ENCODE measurements at places on chromosomes 2 and 18.

DNA sequence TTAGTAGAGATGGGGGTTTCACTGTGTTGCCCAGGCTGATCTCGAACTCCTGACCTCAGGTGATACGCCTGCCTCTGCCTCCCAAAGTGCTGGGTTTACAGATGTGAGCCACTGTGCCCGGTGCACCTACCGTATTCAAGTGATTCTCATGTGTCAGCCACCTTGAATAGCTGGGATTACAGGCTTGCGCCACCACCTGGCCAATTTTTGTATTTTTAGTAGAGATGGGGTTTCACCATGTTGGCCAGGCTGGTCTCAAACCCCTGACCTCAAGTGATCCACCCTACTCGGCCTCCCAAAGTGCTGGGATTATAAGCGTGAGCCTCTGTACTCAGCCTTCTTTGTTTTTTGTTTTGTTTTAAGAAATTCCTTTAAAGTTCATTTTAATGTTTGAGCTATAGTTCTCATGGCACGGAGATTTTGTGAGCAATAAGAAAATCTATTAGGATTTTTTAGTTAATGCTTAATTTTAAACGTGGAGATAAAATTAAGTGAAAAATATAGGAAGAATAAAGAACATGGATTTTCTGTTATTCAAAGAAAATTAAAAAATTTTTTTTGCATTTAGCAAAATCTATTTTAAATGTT lies 242.6 kb downstream of the PHLPP1 start:
- H3K27me3 ChIP-seq = no peaks in the 10 kb centered on the region
- no peak overlapping the region for H3K27ac ChIP-seq
- H3K36me3 ChIP-seq = peaks cover 9% of the 10 kb centered on the region
- DNase-seq = peak; percentile 51

GRCh38 chr2:149400997-149401396 lies 70.6 kb downstream of the LYPD6 start:
- DNase-seq = no peak
- no peak overlapping the region for H3K27ac ChIP-seq
- H3K4me1 ChIP-seq = no peaks in the 10 kb centered on the region
- H3K27me3 ChIP-seq = no peaks in the 10 kb centered on the region
- H3K36me3 ChIP-seq = peaks cover 4% of the 10 kb centered on the region

DNA sequence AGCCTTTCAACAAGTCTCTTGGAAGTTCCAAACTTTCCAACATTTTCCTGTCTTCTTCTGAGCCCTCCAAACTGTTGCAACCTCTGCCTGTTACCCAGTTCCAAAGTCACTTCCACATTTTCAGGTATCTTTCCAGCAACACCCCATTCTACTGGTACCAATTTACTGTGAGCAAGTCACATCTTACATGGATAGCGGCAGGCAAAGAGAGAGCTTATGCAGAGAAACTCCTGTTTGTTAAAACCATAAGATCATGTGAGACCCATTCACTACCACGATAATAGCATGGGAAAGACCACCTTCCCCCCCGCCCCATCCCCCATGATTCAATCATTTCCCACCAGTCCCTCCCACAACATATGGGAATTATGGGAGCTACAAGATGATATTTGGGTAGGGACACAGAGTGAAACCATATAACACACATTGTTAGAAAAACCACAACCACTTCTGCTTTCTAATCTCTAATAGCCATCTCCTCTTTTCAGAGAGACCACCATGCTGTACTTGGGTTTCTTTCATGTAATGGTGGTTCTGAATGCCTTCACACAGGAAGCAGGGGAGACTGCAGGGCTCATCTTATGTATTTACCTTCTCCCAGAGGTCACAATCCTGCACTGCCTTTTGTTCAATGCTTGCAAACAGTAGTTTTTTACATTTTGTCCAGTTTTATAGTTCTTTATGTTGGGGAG lies 46.0 kb upstream of the CALCRL start:
- no peak for DNase-seq
- no peaks in the 10 kb centered on the region for H3K4me1 ChIP-seq
- no peaks in the 10 kb centered on the region for H3K27me3 ChIP-seq
- no peak overlapping the region for H3K27ac ChIP-seq
- peaks cover 5% of the 10 kb centered on the region for H3K36me3 ChIP-seq

DNA sequence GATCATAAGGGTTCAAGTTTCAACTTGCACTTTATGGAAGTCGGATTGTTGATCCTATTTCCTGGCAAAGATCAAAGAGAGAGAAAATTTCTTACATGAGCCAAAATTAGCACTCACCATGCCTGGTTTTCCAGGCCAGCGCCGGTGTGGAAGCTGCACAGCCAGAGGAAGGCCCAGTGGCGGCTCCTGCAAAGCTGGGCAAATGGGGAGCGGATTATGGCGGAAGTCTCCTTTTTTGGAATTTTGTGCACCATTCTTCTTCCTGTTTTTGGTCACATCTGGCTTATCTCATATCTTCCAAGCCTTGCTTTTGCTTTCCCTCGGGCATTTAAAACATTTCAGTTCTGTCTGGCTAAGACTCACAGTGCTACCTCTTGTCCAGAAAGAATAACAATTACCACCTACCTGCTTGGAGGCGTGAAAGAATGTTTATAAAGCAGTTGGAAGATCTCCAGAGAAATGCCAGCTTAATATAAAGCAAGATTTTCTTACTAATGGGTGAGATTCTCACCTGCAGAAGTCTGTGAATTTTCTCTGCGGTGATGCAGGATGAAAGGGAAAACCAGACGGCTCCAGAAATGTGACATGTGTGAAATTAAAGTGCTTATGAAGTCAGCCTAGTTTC lies 94.3 kb downstream of the ASAP2 start:
- peak overlapping the region; percentile 73 for H3K27ac ChIP-seq
- peaks cover 2% of the 10 kb centered on the region for H3K36me3 ChIP-seq
- H3K27me3 ChIP-seq = no peaks in the 10 kb centered on the region
- peaks cover 22% of the 10 kb centered on the region for H3K4me1 ChIP-seq
- H3K4me3 ChIP-seq = no peak overlapping the region
- DNase-seq = peak; percentile 41

DNA sequence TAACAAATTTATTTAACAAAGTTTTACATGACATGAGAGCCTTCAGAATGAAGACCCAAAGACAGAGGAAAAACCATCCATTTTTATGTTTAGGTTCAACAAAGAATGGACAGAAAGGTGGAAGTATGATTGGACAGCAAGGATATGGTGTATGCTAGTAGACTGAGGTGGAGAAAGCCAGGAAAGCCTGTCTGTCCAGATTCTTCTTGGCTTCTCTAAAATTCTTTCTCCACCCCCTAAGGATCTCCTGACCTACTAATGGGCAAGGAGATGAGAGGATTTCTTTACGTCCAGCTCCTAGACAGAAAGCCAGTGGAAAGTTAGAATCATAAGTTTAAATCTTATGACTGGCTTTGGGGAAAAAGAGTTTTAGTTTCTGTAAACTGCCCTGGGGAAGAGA lies 3.0 kb downstream of the ATIC start:
- peak; percentile 86 for DNase-seq
- H3K4me3 ChIP-seq = no peak overlapping the region
- no peaks in the 10 kb centered on the region for H3K27me3 ChIP-seq
- H3K36me3 ChIP-seq = peaks cover 9% of the 10 kb centered on the region

DNA sequence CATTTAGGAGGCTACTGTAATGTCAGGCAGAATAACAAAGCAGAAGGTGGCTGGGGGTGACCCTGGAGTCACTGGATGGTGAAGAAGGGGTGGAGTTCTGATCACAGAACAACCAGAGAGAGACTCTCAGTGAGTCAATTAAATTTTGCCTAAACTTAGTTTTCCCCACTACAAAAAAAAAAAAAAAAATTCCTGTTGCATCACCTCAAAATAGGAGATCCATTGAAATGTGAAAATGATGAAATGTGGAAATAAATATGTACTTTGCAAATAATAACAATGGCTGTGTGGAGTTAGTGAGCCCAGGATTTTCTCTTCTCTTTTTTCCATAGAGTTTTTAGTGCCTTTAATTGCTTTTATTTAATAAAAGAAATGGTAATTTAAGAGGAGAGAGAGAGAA lies 165.5 kb downstream of the GFPT1 start:
- no peak overlapping the region for H3K27ac ChIP-seq
- H3K36me3 ChIP-seq = no peaks in the 10 kb centered on the region
- H3K4me1 ChIP-seq = peaks cover 2% of the 10 kb centered on the region
- H3K27me3 ChIP-seq = no peaks in the 10 kb centered on the region
- no peak for DNase-seq

DNA sequence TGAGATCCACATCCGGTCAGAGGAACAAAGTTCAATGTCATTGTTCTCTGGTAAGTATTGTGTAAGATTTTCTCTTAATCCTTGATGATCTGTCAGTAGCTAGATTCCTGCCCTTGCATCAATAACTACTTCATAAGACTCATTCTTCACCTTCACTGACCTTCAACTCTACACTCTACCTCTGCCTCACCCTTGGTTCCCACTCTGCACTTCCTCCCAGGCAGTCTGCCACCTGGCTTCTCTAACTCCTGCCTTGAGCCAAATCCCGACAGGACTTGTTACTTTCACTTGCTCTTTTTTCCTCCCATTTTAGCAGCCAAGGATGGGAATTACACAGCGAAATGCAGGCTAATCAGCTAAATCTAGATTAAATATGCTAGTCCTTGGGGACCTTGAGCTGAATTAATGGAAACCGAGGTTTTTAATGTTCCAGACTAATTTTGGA lies 190.7 kb downstream of the DLGAP1 start:
- H3K4me1 ChIP-seq = no peaks in the 10 kb centered on the region
- no peaks in the 10 kb centered on the region for H3K27me3 ChIP-seq
- no peak for DNase-seq
- no peaks in the 10 kb centered on the region for H3K36me3 ChIP-seq
- no peak overlapping the region for H3K27ac ChIP-seq
- no peak overlapping the region for H3K4me3 ChIP-seq

- H3K27me3 ChIP-seq = no peaks in the 10 kb centered on the region
- H3K27ac ChIP-seq = no peak overlapping the region
- H3K36me3 ChIP-seq = no peaks in the 10 kb centered on the region
- peak; percentile 43 for DNase-seq
- H3K4me3 ChIP-seq = no peak overlapping the region
Observed at GRCh38 chr2:110886826-110887573, 154.6 kb downstream of the ACOXL start.

GRCh38 chr18:39019989-39020388 lies 1454.4 kb upstream of the CELF4 start:
- DNase-seq = no peak
- no peaks in the 10 kb centered on the region for H3K4me1 ChIP-seq
- no peak overlapping the region for H3K4me3 ChIP-seq
- no peaks in the 10 kb centered on the region for H3K36me3 ChIP-seq
- H3K27me3 ChIP-seq = no peaks in the 10 kb centered on the region
- H3K27ac ChIP-seq = no peak overlapping the region

- H3K27ac ChIP-seq = no peak overlapping the region
- DNase-seq = no peak
Observed at GRCh38 chr18:46555724-46556123, 101.3 kb downstream of the LOXHD1 start.

GRCh38 chr18:22088996-22089640 lies 80.3 kb upstream of the GATA6 start:
- no peak for DNase-seq
- H3K27me3 ChIP-seq = no peaks in the 10 kb centered on the region
- no peak overlapping the region for H3K4me3 ChIP-seq

- H3K27me3 ChIP-seq = peaks cover 6% of the 10 kb centered on the region
- H3K27ac ChIP-seq = no peak overlapping the region
- H3K4me1 ChIP-seq = peaks cover 3% of the 10 kb centered on the region
- H3K4me3 ChIP-seq = peak overlapping the region; percentile 92
Observed at GRCh38 chr2:25672494-25673299, 680 bp downstream of the DTNB start.

GRCh38 chr2:177767768-177768167 lies 304.8 kb downstream of the PDE11A start:
- H3K4me3 ChIP-seq = no peak overlapping the region
- no peaks in the 10 kb centered on the region for H3K27me3 ChIP-seq
- no peak overlapping the region for H3K27ac ChIP-seq
- no peak for DNase-seq
- H3K4me1 ChIP-seq = no peaks in the 10 kb centered on the region
- H3K36me3 ChIP-seq = no peaks in the 10 kb centered on the region

DNA sequence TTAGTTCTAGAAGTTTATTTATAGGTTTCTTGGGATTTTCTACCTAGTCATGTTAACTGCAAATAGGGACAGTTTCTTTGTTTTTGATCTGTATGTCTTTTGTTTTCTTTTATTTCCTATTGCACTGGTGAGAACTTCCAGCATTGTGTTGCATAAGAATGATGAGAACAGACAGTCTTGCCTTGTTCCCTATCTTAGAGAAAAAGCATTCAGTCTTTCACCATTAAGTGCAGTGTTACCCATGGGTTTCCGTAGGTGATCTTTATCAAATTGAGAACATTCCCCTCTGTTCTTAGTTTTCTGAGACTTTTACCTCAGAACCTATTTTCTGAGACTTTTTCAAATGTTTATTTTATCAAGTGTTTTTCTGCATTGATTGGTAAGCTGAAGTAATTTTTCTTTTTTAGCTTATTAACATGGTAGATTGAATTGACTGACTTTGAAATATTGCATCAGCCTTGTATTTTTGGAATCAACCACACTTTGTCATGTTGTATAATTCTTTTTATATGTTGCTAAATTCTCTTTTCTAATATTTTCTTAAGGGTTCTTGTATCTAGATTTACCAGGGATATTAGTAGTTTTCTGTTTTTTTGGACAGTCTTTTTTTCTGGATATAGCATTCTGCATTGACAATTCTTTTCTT lies 17.2 kb downstream of the MFSD6 start:
- H3K27ac ChIP-seq = no peak overlapping the region
- H3K4me1 ChIP-seq = no peaks in the 10 kb centered on the region
- H3K4me3 ChIP-seq = no peak overlapping the region
- H3K27me3 ChIP-seq = no peaks in the 10 kb centered on the region

- H3K27me3 ChIP-seq = no peaks in the 10 kb centered on the region
- no peak overlapping the region for H3K4me3 ChIP-seq
- H3K4me1 ChIP-seq = no peaks in the 10 kb centered on the region
- no peaks in the 10 kb centered on the region for H3K36me3 ChIP-seq
- peak; percentile 88 for DNase-seq
- H3K27ac ChIP-seq = no peak overlapping the region
Observed at GRCh38 chr18:70659036-70659925, 370.4 kb downstream of the SOCS6 start.

- H3K27me3 ChIP-seq = no peaks in the 10 kb centered on the region
- H3K4me1 ChIP-seq = peaks cover 6% of the 10 kb centered on the region
- no peak overlapping the region for H3K27ac ChIP-seq
- H3K4me3 ChIP-seq = no peak overlapping the region
Observed at GRCh38 chr2:226664140-226664539, 135.5 kb downstream of the IRS1 start.

- peaks cover 3% of the 10 kb centered on the region for H3K4me1 ChIP-seq
- H3K4me3 ChIP-seq = no peak overlapping the region
- DNase-seq = no peak
- no peaks in the 10 kb centered on the region for H3K27me3 ChIP-seq
Observed at GRCh38 chr2:102238039-102238756, 51.4 kb downstream of the IL1RL2 start.

- no peaks in the 10 kb centered on the region for H3K36me3 ChIP-seq
- DNase-seq = no peak
- H3K27me3 ChIP-seq = no peaks in the 10 kb centered on the region
- no peak overlapping the region for H3K4me3 ChIP-seq
Observed at GRCh38 chr2:62611854-62612253, 93.7 kb upstream of the EHBP1 start.

- H3K4me1 ChIP-seq = no peaks in the 10 kb centered on the region
- H3K27ac ChIP-seq = no peak overlapping the region
- no peak overlapping the region for H3K4me3 ChIP-seq
- no peak for DNase-seq
- no peaks in the 10 kb centered on the region for H3K27me3 ChIP-seq
- no peaks in the 10 kb centered on the region for H3K36me3 ChIP-seq
Observed at GRCh38 chr18:50638884-50639420, 79.1 kb downstream of the MAPK4 start.

GRCh38 chr2:215979620-215980019 lies 33.7 kb downstream of the MREG start:
- H3K4me1 ChIP-seq = no peaks in the 10 kb centered on the region
- H3K4me3 ChIP-seq = no peak overlapping the region
- no peaks in the 10 kb centered on the region for H3K27me3 ChIP-seq
- no peak overlapping the region for H3K27ac ChIP-seq
- DNase-seq = no peak
